Stimulated activated CD8-positive, alpha-beta memory T cell treated with anti-CD3 and anti-CD28 coated beads, Interleukin-7, amount 100 ng/mL, for 4 hours (primary cell): ENCODE measurements at places on chromosomes 2 and 18.
A peak's percentile ranks its signal among the peaks of the same experiment; 100 is the strongest.

DNA sequence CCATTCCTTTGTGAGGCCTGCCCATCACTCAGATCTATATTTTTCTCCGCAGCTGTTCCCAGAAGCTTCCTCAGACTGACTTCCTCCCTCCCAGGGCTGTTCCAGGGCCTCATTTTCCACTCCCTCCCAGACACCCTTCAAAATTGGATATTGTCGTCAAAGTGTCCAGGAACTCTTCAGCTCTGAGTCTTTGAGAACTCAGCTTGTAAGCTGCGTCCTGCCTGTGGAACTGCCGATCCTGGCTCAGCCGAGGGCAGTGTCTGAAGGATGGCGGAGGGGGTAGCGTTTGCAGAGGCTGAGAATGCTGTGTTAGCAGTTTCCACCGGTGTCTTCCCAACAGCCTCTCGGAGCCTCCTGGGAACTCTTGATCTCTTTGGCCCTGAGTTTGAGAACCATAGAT lies 27.1 kb downstream of the NCK2 start:
- DNase-seq = no peak

- no peak for DNase-seq
Measured at GRCh38 chr2:235641956-235642355, 148.1 kb downstream of the AGAP1 start.

- DNase-seq = no peak
Measured at GRCh38 chr2:26616706-26617587, 24.2 kb downstream of the CIB4 start.

- no peak for DNase-seq
Measured at GRCh38 chr18:28143725-28144124, 33.2 kb downstream of the CDH2 start.

DNA sequence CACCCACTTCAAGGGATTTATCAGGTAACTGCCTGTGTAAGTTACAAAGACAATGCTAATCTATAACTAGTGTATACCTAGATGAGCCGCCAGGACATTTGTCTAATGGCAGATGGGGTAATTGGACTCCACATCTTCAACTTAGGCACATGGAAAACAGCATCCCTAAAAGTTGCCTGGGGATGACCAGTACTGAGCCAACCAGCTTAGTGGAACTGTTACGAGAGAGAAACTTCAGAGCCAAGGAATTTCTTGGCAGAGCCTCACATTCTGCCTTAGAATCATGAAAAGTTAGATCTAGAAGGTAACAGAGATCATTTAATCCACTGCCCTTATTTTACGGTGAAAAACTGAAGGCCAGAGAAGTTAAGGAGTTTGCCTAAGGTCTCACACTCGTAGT lies 15.5 kb upstream of the CLASP1 start:
- no peak for DNase-seq

- DNase-seq = no peak
Measured at GRCh38 chr2:76946631-76947145, 575.5 kb downstream of the LRRTM4 start.

DNA sequence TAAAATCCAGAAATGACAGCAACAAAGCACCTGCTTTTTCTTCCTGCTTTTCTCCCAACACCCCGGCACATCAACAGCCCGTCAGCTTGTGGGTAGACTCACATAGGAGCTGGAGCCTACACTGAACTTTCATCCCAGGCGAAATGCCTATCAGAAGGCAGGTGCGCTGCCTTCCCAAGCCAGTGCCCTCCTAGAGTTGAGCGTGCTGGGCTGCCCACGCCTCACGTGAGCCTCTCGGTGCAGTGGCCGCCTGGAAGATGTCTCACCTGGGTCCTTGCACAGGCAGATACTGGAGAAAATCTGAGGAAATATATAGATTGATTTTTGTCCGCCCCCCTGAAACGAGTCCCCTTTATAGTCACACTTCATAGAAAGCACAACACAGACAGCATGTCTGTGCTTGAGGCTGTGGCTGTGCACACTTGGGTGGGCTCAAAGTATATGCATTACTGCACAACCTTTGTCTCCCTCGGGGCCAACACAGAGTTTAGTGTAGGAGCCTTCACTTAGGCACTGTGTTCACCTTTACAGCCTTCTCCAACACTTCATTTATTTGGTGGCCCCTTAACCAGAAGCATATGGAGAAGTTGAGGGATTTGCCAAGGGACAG lies 112.5 kb downstream of the SMAD7 start:
- DNase-seq = no peak

- no peak for DNase-seq
Measured at GRCh38 chr2:166727095-166727494, 161.2 kb upstream of the XIRP2 start.

DNA sequence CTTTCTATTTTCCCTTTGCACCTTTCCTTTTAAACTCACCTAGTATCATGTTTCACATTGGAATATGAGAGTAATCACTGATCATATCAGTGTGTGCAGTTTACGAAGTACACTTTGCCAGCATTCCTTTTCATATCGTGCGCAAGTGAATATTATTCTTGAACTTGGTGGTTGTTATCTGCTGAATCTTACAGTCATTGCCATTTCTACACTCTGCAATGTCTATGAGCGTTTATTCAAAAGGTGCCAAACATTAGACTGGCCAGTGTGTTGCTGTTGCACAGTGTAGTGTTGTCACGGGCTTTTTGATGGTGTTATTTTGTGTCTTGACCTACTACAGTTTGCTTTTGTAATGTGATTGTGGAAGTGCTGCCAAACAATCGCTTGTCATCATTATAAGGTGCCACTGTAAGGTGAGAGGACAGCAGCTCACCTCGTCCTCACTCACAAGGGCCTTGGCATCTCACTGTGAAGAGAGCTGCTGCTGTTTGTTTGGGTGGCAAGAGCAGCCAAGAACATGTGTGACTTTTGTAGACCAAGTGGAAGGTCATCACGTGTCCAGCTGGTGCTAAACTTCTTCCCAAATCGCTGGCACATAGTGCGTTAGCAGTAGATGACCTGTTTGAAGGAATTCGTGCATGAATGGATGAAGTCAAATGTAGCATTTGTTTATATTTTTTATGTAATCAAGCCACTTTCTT lies 113.3 kb downstream of the MYO1B start:
- DNase-seq = no peak

- DNase-seq = peak; percentile 33
Measured at GRCh38 chr2:237581751-237582746, 8.5 kb downstream of the RAB17 start.

DNA sequence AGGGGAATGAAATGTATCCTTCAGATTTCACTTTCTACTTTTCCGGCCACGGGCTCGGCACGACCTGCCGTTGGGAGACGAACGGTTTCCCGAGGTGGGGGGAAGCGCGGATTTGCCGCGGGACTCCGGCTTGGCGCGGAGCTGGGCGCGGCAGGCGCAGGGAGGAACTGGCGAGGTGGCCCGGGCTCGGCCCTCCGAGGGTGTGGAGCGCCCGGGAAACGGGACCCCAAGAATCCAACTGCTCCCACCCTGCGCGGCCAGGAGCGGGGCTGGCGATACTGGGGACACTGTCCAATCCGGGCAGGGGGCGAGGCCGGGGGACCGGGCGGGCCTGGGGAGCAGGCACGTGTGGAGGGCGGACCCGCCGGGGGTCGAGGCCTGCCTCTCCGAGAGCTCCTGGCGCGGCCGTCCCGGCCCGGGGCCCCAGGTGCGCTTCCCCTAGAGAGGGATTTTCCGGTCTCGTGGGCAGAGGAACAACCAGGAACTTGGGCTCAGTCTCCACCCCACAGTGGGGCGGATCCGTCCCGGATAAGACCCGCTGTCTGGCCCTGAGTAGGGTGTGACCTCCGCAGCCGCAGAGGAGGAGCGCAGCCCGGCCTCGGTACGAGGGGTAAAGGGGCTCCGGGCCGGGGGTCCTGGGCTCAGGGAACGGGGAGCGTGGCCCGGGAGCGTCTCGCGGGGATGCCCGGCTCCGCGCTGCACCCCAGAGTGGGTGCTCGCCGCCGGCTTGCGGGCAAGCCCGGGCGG lies at the start of gene ANXA4:
TSS of gene ANXA4 (plus strand) at position 560 of the 747 bp plus-strand sequence. CDS start 39,432 bp downstream, outside the sequence.
- peak; percentile 34 for DNase-seq

GRCh38 chr18:50711386-50711785 lies 108.4 kb downstream of the MRO start:
- DNase-seq = no peak

DNA sequence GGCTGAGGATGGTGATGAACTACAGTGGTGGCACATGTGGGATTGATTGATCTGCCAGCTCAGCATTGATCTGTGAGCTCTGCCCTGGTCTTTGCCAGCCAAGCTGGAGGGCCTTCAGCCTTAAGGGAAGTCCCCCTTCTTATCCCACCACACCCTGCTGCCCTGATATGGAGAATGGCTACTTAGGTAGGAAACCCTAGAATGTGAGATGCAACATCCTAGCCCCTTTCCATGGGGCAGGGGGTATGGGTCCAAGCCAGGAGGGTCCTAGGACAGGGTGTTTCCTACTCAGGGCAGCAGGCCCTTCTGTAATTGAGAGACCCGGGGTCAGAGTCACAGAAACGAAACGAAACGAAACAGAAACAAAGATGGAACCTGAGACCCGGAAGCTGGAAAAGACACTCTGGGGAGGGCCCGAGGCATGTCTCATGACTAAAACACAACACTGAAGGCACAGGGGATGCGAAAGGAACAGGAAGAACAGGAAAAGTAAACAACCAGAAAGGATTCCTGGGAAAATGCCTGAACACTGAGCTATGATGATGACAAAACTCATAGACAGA lies 16.9 kb upstream of the SULT1C2 start:
- no peak for DNase-seq
